Smooth muscle cell of the umbilical artery (primary cell): ENCODE measurements at places on chromosomes 4 and X. TPM values are rescaled to one million over a fixed set of nuclear protein-coding genes. Genes with fewer than 3 reads are reported as not detected.

TMPRSS11A gene
- not detected in 2 replicates for total RNA-seq

FHDC1 gene
- total RNA-seq: 0.28 and 0.30 TPM in 2 replicates

RPS6KA6 gene
- 3.3 and 5.7 TPM in 2 replicates for total RNA-seq

ENOX2 gene
- 9.6 and 10.1 TPM in 2 replicates for total RNA-seq

MAGEC3 gene
- not detected in 2 replicates for total RNA-seq

CCDC158 gene
- total RNA-seq: under 0.01 and 0.23 TPM in 2 replicates

GLUD2 gene
- 0.30 and 0.92 TPM in 2 replicates for total RNA-seq

DDX53 gene
- not detected in 2 replicates for total RNA-seq

GPC3 gene
- 1.3 and 19.3 TPM in 2 replicates for total RNA-seq

TDO2 gene
- 5.4 and 13.7 TPM in 2 replicates for total RNA-seq

GSX2 gene
- total RNA-seq: not detected in 2 replicates
